ENCODE measurements at places on chromosomes 16 and 17.

DNA sequence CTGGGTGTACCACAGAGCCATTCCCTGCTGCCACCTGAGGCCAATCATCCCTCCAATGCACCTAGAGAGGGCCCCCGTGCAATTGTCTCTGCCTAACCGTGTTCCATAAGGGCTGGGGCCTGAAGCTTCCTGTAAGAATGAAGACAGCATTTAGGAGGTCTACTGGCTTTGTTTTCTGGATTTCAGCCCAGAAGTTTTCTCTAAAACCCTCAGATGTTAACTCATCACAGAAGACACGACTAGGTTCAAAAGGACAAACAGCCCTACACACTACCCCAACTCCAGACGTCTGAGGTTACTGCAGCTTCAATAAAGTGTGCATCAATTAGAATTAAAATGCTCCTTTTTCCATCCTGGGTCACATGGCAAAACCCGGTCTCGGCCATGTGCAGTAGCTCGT lies 10.8 kb upstream of the DRG2 start:
- DNase-seq, result no peak

DNA sequence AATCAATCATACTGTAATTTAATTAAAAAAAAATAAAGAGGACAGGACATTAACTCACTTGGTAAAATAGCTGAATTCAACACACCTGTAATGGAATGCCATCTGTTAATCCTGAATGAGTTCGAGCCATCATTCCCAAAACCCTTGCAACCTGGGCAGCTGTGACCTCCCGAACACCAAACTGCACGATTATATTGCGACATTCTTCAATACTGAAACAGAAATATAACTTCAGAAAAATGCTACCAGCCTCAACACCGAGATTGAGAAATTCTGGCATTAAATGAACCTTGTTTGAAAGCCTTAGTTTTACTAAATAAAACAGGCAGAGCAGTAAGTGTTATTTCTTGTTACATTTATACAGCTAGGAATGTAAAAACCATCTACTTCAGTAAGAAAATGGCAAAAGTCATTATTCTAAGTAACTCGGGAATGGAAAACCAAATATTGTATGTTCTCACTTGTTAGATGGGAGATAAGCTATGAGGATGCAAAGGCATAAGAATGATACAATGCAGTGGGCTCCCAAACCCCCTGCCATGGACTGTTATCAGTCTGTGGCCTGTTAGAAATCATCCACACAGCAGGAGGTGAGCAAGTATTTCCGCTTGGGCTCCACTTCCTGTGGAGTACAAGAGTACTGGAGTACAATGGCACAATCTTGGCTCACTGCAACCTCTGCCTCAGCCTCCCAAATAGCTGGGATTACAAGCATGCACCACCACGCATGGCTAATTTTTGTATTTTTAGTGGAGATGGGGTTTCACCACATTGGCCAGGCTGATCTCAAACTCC lies 46.5 kb downstream of the CNOT1 start:
- DNase-seq, result no peak

DNA sequence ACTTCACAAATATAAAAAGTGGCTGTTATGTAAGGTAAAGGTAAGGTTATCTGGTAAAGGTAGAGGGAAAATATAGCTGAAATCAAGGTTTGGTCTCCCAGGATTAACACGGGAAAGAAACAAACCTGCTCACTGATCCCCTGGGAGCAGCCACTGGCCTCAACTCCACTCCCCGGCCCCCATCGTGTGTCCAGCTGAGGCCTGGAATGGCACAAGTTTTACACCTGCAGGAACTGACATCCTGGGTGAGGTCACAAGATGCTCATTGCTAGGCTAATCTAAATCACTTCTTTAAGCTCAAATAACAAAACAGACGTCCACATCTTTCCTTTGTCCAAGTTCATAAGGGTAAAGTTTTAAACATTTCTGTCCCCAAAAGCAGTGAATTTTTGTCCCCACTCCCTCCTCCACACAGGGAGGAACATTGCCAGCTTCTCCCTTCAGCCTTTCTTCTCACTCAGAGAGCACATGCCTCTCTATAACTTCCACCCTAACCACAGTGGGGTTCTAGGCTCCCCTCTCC lies 46.3 kb downstream of the ERN1 start:
- no peak for DNase-seq

DNA sequence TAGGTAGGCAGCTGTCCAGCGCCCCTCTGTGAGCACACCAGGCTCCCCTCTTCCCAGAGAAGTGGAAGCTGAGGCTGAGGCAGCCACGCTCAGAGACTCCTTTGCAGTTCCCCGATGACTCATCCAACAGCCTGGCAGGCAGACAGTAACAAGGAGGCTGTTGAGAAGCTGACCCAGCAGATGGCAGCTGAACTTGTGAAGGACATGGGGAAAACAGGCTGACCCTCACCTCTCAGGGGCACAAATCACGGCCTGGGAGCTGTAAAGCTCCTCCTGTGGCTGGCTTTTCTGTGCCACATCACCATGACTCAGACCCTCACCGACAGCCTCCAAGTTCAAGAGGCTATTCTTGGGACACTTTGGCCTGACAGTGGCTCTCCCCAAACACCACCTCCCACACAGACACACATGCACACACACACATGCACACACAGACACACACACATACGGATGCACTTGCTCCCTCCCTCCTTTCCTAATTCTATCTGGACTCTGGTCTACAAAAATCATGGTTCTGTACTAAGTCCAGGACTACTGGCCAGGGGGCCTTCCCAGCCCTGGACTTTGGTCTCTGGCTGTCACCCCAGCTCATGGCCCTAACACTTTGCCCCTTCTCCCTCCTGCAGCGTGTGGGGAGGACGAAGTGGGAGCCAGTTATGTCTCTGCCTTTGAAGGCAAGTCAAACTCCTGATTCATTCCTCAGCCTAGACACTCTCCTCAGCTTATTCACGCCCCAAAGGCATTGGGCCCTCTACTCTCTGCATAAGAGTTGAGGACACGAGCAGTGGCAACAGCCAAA lies 23.2 kb downstream of the MAP3K14 start:
- DNase-seq, result peak; percentile 93

DNA sequence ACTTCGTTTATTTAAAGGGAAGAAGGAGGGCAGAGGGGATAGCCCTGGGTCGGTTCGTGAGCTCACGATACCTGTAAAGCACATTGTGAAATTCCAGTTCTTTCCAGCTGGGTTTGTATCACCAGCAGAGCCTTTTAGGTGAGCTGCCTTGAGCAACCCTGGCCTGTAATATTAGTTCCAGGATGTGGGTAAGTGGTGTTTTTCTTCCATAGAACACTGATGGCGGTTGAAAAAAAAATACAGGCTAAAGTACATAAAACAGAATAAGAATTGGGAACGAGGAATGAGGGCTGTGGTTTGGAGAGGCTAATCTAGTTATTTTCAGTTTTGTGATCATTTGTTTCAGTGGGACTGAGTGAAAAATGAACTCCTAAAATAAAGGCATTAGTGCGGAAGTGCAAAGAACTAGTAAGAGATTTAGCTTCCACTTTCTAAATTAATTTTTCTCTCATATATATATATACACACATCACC lies 20.6 kb downstream of the HS3ST3B1 start:
- DNase-seq, result no peak

GRCh38 chr16:57775661-57776469 lies 26.4 kb downstream of the KIFC3 start:
- no peak for DNase-seq

- no peak for DNase-seq
Measured at GRCh38 chr17:72264682-72265405, 144.0 kb downstream of the SOX9 start.

- no peak for DNase-seq
Measured at GRCh38 chr16:50303041-50303604, 36.8 kb downstream of the ADCY7 start.

- DNase-seq, result no peak
Measured at GRCh38 chr16:25060920-25061319, 45.8 kb upstream of the ARHGAP17 start.

GRCh38 chr16:14202697-14203096 lies 131.6 kb downstream of the MRTFB start:
- DNase-seq, result no peak

- DNase-seq, result no peak
Measured at GRCh38 chr17:10648956-10649355, 8.2 kb downstream of the MYH3 start.

- DNase-seq, result peak; percentile 34
Measured at GRCh38 chr16:58497935-58498334, 2.0 kb upstream of the NDRG4 start.

- no peak for DNase-seq
Measured at GRCh38 chr16:48405907-48406306, 20.7 kb upstream of the SIAH1 start.

DNA sequence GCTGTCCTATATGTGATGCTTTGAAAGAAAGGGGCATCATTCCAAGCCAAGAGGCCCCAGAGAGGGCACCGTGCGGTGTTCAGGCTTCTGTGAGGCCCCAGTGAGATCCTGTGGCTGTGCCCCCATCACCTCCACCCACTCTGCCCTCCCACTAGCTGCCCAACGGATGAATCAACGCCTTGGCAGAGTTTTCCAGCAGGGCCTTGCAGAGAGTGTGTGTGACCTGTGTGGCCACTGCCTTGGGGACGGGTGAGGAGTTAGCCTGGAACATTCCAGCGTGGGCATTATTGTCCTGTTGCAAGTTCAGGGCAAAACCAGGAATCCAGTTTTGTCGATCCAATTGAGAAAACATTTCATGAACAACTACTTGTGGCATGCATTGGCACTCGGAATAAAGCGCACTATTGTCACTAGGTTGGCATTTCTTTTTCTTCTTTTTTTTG lies 53.7 kb downstream of the SF3B3 start:
- peak; percentile 55 for DNase-seq

DNA sequence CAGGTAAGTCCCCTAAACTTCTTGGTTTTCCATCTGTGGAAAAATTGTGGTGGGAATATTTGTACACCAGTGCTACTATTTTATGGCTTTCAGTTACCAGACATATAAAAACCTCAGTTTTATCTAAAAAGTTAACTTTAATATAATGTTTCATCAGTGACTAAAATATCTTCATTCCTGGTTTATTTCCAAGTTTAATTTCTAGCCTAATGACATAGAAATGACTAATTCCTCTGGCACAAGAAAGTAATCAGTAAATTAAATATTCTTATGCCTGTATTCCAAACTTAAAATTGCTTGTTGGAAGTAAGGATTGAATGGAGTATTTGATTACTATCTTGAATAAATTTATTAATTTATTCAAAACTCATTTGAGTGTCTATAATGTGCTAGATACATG lies 757.0 kb downstream of the CDH11 start:
- no peak for DNase-seq

- DNase-seq, result peak; percentile 40
Measured at GRCh38 chr16:57137043-57137442, 44.7 kb downstream of the CPNE2 start.

DNA sequence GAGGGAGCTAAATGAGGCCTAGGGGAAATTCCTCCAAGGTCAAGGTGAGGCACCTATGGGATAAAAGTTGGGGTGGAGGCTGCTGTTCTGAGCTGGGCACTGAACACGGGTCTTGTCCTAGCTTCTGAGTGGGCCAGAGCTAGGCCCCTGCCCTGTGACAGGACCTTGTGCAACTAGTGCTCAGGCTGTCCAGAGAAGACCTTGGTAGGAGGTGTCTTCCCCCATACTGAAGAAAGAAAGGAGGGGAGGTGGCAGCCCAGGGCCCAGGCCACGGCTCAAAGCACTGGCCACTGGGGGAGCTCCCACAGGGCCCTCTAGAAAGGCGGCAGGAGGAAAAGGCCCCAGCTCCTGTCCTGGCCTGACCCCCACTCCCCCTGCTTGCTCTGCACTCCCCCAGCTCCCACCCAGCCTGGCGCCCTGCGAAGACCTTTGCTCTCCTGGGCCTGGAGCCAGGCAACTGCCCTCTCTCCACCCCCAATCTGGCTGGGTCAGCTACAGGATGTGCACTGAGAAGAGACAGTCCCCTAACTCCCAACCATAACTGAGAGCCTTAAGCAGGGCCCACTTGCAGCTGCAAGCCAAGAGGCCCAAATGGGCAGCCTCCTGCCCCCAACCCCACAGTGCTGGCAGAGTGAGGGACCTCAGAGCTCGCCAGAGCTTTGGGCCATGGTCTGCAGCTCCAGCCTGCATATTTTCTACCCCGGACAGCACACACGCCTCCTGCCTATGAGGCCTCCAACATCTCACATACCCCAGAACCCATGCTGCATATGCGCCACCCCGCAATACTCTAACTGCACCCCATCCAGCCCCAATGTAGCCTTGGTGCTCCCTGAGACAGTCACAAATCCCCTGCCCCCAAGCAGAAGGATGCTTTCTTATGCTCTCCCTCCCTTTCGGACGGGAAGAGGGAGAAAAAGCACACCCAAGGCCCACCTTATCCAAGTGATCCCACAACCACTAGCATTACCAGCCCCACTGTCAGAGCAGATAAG lies 15.3 kb downstream of the HSD11B2 start:
- no peak for DNase-seq

DNA sequence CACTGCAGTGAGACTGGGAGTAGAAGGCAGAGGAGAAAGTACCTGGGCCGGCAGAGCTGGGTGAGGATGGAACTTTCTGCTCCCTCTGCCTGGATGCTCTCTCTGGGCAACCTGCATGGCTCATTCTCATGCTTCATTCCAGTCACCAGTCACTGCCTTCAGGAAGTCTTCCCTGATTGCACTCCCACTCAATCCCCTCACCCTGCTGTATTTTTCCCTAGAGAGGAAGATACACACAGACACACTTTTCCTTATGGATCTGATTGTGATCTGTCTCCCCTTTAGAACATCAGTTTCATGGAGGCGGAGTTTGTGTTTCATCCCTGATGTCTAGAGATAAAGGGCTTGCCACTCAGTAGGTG lies 44.9 kb downstream of the MEAK7 start:
- no peak for DNase-seq

DNA sequence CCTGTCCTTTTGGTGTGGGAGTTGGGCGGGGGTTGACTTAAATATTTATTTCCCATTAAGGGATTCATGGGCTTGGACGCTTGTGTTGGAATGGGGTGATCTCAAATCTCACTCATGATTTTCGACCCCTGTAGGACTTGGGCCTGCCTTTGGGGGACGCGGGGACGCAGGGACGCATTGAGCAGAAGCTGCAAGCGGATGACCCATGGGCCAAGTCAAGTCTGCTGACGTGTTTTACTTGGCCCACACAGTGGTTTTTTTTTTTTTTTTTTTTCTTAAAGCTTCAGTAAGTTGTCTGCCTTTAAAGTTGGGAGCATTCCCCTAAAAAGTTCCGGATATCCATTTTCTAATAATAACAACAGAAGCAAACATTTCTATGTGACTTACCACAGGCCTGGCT lies 28.9 kb downstream of the CMIP start:
- DNase-seq, result no peak

DNA sequence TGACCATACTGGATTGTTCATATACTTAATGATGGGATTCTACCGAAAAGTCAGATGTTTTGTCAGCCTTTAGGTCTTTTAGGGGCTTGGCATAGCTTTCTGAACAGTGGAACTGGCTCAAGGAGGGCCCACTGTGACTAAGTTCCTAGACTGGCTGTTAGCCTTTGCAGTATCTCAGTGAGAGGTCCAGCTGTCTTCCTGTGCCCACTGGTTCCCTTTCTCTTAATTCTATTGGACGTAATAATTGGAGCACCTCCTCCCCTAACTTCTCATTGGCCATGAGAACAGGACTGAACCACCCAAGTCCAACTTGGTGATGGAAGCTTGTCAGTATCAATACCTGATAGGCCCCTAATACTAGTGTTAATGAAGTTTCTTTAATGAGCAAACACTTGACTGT lies 13.5 kb downstream of the KPNA2 start:
- DNase-seq, result no peak

Data from RWPE2 (cell line).